Cortex of kidney (tissue), 1 donor: ENCODE measurements at places on chromosomes 5 and 9.

DNA sequence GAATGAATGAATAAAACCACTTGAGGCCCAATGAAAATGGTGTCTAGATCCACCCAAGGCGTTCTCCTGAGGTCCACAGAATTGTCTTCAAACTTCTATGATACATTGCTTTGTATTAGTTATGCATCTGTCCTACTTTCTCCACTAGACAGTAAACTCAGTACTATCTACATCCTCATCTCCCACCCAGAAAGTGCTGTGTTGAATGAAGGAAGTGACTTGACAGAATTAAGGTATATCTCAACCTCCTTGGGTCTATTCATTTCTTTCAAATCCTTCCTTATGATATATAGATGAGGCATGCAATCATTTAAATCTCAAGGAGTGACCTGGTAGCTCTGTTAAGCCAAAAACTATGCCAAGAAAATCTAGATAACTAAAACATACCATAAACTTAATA lies 15.7 kb upstream of the PDCL start:
- no peak for DNase-seq

GRCh38 chr5:149410721-149411432 lies 31.8 kb upstream of the IL17B start:
- no peak for DNase-seq

GRCh38 chr5:161378701-161379100 lies 167.8 kb downstream of the GABRB2 start:
- no peak for DNase-seq

DNA sequence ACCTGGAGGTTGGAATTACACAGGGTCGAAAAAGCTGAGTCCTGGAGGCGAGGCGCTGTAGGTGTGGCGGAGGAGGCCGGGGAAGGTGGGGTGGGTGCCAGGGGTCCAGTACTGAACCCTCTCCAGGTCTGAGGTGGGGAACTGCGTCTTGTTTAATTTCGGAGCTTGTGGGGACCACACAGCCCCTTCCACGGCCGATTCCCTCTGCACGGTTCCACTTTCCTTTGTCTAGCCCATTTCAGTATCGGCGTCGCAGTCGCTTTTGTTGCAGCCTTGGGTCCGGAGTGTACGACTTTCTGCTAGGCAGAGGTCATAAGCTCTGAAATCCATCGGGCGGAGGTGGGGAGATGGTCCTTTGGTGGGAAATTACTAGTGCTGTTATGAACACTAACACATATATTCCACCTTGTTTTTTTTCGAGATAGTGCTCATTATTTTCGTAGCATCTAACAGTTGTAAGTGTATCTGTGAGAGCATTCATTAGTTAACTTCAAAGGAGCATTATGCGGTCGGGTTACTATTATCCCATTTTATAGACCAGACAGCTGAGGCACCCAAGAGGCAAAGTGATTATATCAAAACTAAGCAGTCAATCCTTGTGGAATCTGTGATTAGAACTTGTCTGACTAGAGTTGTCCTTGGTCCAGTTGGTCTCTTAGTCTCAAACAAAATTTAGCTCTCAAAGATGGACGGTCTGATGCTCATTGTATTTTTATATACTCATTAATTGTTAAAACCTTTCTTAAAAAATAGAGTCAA lies 737 bp downstream of the RNF180 start:
- DNase-seq: no peak

GRCh38 chr9:134192311-134192950 lies 28.1 kb upstream of the RNU6ATAC start:
- DNase-seq: no peak

DNA sequence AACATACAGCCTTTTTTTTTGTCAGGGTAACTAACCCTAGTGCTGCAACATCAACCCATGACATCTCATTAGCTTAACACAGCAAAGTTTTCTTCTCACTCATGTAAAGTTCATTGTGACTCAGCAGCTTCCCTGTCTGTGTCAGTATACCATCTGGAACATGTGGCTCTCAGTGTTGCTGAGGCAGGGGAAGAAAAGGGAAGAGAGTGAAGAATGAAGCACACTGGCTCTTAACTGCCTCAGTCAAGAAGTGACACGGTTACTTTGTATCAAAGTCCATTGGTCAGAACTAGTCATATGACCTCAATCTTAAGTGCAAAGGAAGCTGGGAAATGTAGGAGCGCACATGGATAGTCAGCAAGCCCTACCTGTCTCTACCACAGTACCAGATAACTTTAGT lies 185.0 kb upstream of the ELL2 start:
- DNase-seq: no peak

DNA sequence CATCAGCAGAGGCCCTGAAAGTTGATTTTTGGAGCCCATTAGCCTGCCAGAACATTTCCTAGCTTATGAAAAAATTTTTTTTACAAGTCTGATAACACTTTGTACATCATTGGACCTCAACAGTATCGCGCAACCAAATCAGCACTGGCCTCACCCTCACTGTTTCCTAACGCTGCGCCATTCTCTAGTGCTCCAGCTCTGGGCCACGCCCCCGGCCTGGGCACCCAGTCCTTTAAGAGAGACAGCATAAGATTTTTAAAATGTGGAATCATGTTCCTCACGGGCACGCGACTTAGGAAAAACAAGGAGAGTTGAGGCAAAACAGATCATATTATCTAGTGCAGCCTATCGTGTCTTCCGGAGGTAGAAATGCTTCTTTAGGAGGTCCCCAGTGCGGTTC lies 114.5 kb downstream of the BOD1 start:
- no peak for DNase-seq

- no peak for DNase-seq
These were observed 65.8 kb downstream of the SHB start for GRCh38 chr9:38003230-38003629.

GRCh38 chr5:18378066-18378465 lies 743.8 kb downstream of the TAF11L14 start:
- DNase-seq: no peak

GRCh38 chr9:130817914-130818313 lies 17.1 kb upstream of the ABL1 start:
- no peak for DNase-seq

GRCh38 chr5:78537821-78538220 lies 110.8 kb downstream of the LHFPL2 start:
- DNase-seq: no peak

DNA sequence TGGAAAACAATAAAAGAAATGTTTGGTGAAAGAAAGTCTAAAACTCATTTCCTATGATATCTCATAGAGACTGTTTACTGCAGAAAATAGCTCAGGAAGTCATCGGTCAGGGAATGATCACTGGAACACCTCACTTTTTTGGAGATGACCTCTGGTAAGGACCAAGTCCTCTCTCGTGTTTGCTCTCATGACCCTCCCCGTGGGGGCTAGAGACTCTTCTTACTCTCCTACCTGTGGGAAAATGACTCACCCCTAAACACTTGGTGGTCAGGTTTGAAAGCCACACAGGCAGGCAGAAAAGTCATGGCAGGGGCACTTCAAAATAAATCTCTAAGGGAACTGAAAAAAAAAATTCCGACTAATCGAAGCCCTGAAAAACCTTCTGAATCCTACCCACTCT lies 48.2 kb downstream of the FAM240B start:
- DNase-seq: no peak

GRCh38 chr5:75550597-75550996 lies 38.9 kb downstream of the POLK start:
- DNase-seq: no peak

DNA sequence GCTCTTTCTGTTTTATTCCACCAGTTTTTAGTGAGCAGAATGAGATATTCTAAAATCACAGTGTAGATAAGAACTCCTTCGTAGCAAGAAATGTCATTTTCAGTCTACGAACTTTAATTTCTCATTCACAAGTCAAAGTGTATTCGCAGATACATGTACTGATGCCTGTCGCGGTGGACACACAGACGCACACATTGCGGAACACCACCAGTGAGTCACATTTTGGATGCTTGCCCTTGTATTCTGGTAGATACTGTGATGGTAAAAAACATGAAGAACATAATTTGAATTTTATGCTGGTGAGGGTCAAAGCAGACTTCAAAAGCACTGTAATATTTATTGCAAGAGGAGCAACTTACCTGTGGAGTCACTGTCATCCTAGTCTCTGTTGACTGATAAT lies 4.7 kb upstream of the C9orf57 start:
- DNase-seq: no peak
